ENCODE measurements at places on chromosomes 6 and 20.
A peak's percentile ranks its signal among the peaks of the same experiment; 100 is the strongest.

DNA sequence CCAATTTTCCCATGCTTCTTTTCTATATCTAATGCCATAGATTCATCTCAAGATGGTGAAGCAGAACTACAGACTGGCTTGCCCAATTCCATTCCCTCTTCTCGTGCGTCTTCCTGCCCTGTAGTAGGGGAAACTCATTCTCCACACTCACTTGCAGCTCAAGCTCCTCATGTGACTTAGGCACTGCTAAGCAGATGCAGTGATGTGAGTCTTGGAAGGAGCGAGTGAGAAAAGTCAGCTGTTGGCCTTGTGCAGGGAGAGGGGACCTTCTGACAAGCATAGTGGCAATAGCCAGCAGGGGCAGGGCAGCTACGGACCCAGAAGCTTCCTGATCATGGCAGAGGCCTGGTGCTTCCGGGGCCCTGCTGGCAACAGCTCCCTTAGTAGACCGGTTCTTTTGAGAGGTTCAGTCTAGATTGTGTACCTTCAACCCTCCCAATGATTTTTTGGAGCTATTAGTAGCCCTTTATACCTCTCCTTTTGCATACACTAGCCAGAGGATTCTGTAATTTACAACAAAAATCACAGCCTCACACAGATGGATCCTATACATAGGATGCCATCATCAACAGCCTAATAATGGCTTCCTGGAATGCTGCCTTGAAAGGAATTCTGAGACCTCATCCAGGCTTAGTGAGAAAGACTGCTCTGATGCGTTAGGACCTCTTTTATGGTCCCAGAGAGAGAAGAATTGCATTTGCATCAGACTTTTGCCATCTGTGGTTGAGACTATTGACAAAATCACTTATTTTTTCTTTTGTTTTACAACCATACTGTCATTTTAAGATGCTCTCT lies 121.5 kb upstream of the RIPOR2 start:
- no peak for DNase-seq

DNA sequence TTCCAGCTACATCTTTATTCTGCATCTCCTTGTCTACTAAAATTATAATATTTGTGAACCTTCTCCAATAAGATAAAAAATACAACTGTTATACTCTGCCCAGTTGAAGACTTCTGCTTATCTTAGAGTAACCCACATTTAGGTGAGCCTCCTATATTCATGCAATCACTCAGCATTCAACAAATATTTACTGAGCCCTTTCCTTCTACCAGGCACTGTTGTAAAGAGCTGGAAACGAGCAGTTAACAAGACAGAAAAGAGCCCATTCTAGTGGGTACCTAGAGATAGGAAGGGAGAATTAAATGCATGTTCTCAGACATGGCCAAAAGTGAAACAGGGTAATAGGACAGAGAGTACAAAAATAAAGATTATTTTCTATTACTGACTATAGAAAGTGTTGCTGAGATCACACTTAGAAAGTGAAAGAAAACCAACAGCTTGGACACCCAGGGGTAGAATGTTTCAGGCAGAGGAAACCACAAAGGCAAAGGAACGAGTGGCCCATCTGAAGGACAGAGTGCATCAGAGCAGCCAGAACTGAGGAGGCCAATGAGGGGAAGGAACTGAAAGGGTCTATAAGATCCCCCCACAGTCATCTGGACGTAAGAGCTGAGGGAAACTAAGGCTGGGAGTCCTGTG lies 50.8 kb upstream of the SMLR1 start:
- DNase-seq, result no peak

- DNase-seq, result no peak
These were observed 3.6 kb upstream of the C20orf144 start for GRCh38 chr20:33658510-33658909.

DNA sequence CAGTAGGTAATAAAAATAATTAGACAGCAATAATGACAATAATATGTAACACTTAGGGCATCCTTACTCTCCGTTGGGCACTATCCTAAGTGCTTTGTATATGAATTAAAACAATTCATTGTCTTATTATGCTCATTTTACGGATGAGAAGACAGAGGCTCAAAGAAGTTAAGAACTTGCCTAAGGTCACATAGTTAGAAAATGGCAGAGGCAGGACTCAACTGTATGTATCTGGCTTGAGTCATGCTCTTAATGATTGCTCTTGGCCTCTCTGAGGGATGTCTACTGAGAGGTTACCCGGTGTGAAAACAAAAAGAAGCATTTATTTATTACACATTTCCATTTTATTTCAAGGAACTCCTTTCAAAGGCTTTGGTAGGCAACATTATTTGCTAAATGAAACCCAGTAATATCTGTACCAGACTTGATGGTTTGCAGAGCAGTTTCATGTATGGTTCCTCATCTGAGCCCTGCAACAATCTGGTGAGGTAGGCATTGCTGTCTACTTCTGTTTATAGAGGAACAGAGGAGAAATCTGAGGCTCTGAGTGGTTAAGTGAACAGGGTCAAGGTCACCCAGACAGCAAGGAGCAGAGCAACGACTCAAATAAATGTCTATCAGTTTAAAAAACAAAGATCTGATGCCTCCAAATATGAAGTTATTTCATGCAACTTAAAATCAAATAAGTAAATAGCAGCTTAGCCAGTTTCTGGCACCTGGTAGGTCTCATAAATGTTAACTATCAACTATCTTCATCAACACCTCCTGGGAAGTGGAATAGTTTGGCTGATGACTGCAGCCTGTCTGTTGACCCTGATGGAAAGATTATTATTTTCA lies 4.2 kb upstream of the PARD6B start:
- no peak for DNase-seq

DNA sequence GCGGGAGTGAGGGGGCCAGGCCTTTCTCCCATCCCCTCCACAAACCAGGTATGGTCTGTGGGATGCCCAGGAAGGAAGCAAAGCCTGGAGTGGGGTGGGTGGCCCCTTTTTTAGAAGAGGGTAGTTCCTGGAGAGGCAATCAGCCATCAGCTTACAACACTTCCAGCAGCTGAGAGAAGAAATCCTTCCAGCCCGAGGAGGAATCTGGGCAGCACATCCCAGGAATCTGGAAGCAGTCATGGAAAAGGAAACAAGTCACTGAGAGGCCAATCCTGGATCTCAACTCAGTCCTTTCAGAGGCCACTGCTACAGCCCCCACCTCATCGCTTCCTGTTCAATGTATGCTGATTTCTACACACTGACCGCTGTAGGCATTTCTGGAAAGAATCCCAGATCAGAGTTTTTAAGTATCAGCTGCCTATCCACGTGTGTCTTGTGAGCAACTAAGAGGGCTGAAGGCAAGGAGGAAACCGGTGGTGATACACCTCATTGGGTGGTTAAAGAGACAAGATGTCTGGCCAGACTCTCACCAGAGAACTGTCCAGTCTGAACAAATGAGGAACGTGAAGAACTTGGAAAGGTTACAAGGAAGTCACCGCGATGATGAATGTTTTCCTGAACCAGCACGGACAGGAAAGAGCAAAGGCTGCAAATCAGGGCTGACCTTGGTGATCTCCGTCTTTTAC lies 92.9 kb upstream of the SHLD1 start:
- DNase-seq, result peak; percentile 27

DNA sequence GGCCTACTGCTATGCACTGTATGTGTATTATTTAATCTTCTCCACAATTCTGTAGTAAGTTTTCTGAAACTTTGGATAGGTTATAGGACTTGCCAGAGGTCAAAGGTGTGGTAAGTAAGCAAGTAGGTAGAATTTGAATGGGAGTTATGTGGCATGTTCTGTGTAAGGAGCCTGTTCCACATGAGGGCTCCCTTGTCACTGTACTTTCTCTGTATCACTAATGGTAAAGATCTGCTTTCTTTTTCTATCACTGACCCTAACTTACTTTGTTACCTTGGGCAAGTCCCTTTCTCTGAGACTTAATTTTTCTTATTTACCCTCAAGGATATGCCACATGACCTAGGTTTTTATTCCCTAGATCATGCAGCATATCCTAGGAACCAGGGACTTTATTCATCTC lies 50.3 kb downstream of the EIF2S2 start:
- no peak for DNase-seq

GRCh38 chr6:165511807-165512206 lies 151.2 kb downstream of the PDE10A start:
- DNase-seq, result no peak

- no peak for DNase-seq
These were observed 44.5 kb upstream of the OSTM1 start for GRCh38 chr6:108118810-108119768.

DNA sequence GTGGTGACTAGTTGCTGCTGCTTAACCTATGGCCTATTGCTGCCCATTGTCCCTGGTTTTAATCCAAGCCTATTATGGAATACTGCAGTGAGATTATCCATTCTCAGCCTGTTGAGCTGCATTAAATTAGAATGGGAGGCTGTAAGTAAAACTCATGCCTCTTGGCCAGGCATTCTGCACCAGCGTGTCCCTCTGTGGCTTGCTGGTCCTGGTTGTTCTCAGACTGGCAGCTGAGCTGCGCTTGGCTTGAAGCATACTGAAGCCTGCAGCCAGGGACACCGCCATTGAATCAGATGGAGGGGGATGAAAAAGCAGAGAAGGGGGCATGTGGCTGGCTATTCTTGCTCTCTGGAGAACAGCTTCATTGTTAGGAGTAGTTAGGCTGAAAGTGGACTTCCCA lies 15.6 kb downstream of the LRRN4 start:
- no peak for DNase-seq

- DNase-seq, result no peak
These were observed 49.0 kb downstream of the COL11A2 start for GRCh38 chr6:33143113-33143770.

DNA sequence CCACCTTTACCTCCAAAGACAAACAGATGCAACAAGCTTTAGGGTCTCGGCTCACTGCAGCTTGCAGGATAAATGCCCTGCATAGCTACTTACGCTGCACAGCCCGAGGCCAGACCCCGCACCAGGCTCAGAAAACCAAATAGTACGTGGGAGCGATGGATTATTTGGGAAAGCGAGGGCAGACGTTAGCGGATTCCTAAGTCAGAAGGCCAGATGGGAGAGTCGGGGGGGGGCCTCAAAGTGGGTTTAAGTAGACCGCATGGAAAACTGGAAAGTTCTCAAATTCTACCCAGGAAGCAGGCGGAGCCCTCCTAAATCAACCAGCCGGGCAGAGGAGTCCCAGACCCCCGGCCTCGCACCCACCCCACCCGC lies 382 bp downstream of the SFT2D1 start:
- DNase-seq, result no peak

DNA sequence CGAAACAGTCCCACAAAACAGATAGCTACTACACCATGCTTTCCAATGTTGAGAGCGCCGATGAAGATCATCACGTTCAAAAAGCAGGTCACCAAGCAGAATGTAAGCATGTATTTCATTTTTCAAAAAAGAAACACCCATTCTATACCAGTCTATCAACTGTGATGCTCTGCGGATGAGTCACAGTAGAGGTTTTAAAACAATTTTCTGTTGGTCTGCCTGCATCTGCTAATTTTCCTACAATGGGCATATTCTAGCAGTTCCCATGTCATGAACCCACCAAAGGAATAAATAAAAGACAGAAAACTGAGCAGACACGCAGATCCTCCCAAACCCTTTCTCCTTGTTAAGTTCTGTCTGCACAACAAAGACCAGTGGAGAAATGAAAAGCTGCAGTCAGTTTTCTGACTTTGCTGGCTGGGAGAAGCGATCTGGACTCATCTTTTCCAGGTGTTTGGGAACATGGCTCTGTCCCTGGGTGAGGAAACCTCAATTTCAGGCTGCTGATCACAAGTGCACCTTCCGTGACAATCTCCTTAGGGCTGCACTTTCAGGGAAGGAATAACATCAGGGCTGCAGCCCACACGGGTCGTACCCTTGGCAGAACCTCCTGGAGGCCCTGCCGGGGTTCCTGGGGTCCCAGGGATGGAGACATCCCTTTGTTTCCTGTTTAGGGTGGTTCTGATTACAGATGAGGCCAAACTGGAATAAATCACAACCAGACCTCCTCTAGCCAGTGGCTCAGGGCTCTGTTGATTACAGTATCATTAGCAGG lies 200.1 kb downstream of the BMP7 start:
- DNase-seq, result no peak

DNA sequence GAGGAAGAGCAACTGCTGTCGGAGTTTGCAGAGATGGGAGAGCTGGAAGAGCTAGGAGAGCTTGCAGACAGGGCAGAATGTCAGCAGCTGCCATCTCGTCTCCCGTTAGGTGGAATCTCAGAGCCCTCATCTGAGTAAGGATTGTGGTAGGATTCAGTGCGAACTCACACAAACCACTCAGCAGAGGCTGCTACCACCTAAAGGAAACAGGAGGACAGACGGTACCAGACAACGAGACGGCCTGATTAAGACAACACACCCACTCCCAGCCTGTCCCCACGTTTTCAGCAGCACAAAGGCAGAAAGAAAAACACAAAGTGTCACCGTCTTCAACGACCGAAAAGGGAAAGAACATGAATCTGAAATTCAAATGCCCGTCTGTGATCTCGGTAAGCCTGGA lies 4.1 kb downstream of the LEMD2 start:
- no peak for DNase-seq

GRCh38 chr20:16063881-16064280 lies 509.4 kb downstream of the KIF16B start:
- DNase-seq, result no peak

- no peak for DNase-seq
These were observed 1.2 kb upstream of the PNPLA1 start for GRCh38 chr6:36268478-36269275.

Data from CD4-positive, alpha-beta T cell treated with Interferon gamma for 1 hour (primary cell).